T1000 (cell line): ENCODE measurements at places on chromosomes 11 and 22.

DNA sequence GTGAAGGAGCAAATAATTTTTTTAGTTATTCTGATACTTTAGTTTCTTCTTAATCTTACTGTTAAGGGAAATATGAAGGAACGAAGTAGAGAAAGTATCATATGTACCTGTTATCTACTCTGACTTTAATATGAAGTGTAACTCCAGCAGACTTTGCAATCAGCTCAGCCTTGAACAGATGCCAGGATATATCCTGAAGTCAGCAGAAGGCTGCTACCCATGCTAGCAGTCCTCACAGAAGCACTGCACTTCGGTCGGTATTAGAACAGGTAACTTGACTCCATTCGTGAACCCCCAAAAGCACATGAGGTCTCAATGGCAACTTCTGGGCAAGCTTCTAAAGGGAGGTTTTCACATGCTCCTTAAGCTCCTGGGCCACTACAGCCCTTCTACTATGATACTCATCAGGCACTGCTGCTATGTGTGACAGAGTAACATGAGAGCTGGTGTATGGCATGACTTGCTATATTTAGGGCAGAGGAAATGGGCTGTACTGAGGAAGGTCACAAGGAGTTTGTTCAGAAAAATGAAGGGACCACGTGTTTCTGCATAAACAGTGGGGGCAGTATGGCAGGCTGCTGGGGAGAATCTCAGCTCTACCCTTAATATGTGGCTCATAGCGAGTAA is 344.1 kb downstream of the SOX6 start:
- no peak for DNase-seq

DNA sequence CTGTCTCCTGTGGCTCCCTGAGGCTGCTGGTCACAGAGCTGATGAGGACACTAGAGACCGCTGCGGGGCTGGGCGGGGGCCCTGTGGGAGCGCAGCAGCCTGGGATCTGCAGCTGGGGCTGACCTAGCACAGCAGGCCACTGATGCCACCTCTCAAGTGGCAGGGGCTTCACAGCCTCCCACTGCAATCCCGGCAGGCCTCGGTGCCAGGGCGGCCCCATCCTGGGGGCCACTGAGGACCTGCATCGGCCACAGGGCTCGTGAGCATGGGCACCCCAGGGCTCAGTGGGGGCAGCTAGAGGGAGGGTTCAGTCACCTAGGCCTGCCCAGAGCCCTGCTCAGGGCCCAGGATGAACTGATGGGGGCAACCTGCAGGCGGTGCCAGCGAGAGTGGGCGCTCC is 14.6 kb upstream of the CCDC188 start:
- DNase-seq = no peak

DNA sequence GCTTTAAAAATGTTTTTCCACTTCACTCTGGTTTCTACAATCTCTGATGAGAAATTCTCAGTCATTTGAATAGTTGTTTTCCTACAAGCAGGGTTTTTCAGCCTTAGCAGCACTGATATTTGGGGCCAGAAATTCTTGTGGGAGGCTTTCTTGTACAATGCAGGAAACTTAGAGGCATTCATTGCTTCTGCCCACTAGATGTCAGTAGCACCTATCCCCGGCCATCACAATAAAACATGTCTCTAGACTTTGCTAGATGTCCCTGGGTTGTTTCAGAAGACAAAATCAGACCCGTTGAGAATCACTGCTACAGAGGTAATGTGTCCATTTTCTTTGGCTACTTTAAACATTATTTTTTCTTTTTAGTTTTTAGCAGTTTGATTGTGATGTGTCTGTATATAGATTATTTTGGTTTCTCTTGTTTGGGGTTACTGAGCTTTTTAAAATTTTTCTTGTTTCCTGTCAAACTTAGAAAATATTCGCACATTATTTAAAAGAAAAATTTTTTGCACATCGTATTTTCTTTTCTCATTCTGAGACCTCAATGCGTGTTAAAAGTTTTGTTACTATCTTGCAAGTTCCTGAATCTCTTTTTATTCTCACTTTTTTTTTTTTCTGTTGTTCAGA is 60.8 kb upstream of the CCDC179 start:
- DNase-seq = peak; percentile 1

GRCh38 chr11:116281173-116282160 is 491.3 kb downstream of the BUD13 start:
- DNase-seq = no peak

- no peak for DNase-seq
Observed at GRCh38 chr11:64262271-64263002, 11.1 kb downstream of the PLCB3 start.

DNA sequence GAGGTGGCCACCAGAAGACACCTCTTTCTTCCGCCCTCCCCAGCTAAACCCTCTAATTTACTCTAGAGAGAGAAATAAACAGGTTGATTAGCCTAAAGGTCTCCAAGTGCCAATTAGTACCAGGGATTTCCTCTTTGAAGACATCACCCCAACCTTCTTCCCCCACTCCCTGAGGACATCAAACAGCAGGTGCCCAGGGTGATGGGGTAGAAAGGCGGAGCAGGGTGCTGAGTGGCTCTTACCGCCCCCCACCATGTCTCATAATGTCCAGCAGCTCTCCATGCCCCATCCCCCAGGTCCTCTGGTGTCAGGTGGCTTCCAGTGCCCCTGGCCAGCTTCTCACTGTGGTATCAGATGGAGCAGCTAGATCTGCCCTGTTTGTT is 5.3 kb upstream of the GNAZ start:
- DNase-seq = no peak

GRCh38 chr22:45237065-45237990 is 3.4 kb downstream of the KIAA0930 start:
- DNase-seq = no peak

DNA sequence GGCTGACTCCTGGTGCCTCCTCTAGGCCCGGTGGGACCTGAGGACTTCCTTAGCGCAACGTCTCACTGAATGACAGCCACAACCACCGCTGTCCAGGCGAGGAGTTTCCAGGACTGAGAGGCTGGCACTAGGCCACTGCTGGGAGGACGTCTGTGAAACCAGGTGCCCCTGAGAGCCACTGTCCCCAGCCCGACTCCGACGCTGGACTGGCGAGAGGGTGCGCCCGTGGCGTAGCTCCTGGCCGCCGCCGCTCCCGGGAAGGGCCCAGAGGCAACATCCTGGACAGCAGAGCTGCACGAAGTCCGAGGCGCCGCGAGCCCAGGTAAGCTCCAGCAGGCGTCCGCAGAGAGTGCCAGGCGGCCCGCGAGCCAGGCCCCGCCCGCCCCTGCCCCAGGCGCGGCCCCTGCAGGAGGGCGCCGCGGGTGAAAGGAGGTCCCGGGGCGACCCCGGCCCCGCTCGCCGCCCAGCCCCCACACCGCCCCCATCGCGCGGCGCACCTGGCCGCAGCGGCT is 525 bp downstream of the DGCR2 start:
- no peak for DNase-seq

GRCh38 chr11:118321386-118322082 is 17.0 kb downstream of the CD3E start:
- DNase-seq = no peak

DNA sequence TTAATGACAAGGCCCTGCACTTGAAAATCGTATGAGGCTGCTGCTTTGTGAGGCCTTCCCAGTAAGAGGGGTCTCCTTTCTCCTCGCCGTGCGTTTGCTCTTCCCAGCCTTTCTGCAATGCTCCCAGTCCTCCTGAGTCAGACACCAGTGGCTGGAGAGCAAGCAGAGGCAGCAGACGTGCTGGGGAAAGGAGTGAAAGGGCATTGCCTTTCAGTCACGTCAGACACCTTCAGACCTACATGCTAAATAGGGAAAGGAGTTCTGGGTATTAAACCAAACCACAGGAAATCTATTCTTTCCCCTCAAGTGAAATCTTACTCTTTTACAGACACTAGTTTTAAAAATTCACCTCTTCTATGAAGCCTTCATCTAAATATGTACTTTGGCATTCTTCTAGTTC is 274.8 kb downstream of the NTM start:
- DNase-seq = no peak

DNA sequence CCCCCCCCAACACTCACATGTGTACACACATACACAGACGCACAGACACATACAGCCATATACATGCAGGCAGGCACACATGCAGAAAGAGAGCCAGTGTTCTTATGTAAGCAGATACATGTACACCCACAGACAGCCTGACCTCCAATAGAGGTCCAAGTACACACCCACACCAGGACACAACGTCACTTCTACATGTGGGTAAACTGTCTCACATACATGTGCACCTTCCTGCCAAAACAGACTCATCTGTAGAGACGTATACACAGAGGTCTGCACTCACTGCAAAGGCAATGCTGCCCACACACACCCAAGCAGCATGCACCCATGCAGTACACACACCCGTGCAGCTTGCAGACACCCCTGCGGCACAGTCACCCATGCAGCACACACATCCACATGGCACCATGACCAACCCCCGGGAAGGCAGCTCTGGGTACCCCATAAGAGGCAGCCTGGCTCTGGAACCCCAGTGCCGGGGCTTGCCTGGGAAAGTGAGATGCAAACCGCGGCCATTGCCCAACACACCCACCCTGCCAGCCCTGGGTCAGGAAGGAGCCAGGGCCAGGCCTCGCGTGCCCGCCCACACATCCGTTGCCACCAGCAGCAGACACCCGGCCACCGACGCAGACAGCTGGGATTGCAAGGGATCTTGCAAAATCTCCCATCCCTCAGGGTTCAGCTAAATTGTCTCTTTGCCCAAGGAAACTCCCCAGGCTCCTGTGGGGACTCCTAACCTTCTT is 10.1 kb downstream of the CASTOR1 start:
- DNase-seq = no peak

- DNase-seq = no peak
Observed at GRCh38 chr22:25201557-25202273, 2.1 kb downstream of the CRYBB3 start.

DNA sequence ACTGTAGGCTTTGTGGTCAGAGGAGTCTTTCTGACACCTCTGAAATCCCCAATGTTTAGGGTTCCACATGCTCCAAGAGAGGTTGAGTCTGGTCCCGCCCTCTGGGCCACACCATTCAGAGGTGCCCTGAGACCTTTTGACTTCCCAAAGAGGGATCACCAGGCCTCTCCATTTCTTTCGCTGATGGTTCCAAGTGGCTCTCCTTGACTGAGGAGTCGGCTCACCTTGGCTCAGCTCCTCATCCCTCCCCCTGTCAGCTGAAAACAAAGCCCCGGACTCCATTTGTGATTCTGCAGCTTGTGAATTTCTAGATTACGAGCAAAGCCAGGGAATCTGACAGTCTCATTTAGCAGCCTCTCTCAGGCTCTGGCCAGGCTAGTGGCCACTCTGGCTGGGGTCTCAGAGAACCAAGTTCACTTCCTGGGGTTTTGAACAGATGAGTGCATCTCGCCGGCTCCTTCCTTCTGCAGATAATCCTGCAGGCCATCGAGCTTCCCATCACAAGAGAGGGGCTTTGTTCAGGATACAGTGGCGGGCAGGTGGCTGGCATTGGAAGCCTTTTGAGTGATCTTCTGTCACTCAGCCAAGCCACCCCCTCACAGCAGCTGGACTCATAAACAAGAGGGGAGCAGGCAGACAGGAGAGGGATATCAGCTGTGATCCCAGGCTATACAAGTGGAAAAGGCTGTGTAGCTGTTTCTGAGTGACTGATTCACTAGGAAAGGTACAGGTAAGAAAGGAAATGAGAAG is 102.9 kb downstream of the TRIM29 start:
- DNase-seq = no peak

DNA sequence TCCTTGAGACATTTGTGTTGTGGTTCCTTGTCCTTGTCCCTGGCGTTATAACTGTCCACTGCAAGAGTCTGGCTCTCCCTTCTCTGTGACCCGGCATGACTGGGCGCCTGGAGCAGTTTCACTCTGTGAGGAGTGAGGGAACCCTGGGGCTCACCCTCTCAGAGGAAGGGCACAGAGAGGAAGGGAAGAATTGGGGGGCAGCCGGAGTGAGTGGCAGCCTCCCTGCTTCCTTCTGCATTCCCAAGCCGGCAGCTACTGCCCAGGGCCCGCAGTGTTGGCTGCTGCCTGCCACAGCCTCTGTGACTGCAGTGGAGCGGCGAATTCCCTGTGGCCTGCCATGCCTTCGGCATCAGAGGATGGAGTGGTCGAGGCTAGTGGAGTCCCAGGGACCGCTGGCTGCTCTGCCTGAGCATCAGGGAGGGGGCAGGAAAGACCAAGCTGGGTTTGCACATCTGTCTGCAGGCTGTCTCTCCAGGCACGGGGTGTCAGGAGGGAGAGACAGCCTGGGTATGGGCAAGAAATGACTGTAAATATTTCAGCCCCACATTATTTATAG is 23.0 kb downstream of the MYBPC3 start:
- no peak for DNase-seq

DNA sequence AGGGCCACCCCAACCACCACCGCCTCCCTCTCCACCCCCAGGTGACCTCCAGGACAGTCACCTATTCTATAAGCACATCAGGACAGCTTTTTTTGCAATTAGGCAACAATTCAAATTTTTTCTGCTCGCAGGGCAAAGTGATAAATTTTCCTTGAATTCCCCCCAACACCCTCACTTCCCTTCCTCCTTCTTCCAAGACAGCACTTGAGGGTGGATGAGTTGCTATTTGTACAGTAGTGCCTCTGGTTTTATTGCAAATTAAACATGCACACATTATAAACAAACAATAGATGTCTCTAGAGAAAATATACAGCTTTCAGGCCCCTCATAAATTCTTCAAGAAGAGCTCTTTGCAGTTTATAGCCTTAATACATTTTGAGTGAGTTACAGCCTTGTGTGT is 80.9 kb upstream of the USP47 start:
- no peak for DNase-seq

DNA sequence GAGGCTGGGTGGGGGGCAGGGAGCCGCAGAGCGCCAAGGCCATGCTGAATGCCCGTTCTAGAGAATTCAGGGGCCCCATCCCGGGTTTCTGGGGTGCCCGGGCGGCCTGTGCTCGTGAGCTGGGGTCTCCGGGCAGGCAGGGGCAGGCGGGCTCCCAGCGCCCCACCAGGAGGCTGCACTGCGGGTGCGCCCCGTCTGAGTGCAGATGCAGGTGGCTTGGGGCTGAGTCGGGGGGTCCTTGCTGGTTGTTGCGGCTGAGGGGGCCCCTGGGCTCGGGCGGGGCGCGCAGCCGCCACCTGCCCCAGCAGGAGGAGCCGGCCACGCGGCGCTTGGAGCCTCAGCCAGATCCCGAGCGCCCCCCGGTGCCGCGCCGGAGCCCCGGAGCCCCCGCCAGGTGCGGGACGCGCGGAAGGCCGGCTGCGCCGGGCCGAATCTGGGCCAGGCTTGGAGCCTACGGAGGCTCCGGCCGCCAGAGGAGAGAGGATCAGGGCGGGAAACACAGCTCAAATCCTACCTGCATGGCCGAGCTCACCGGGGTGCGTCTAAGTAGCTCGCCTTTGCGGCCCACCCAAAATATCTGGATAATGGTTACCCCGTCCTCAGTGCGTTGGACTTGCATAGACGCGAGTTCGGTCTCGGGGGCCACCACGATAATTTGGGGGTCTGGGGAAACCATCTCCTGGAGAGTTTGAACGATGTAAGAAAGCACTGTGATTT is 590 bp upstream of the IGF2 start:
- no peak for DNase-seq

- no peak for DNase-seq
Observed at GRCh38 chr11:118913411-118914125, 12.2 kb downstream of the BCL9L start.

DNA sequence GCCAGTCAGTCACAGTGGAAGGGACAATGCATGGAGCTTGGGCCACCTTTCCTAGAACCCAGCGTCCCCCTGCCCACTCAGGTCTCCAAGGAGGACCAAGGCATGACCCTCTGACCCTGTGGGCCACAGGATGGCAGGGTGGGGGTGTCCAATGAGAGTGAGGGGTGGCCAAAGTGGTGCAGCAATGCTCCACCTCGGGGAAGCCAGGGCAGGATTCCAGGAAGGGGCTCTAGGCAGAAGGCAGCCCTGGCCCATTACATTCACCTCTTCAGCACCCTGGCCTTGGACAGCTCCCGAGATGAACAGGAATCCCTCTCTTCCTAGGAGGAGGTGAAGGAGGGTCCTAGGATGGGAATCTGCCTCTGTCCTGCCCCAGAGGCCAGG is 597.5 kb downstream of the BRD1 start:
- DNase-seq = no peak
